EL (cell line): ENCODE measurements at places on chromosomes 13 and 19.

DNA sequence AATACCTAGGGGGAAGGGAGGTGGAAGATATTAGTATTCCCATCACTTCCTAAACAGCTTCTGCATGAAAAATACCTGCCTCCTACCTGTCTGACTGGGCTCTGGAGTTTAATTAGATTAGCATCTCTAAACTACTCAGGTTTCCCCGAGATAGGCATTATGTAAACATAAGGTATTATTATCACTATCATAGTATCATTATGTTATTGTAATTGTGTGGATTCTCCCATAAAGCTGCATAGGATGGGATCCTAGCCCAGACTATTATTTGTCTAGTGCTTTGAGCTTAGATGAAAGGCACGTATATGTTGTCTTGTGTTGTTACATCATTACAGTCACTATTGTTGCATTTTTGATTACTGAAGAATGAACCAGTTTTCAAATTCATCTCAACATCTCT lies 115.2 kb upstream of the SOX21 start:
- no peak for DNase-seq

- no peak for DNase-seq
Observed at GRCh38 chr13:110571896-110572777, 10.6 kb upstream of the RAB20 start.

- DNase-seq: peak; percentile 43
Observed at GRCh38 chr19:44582581-44583265, 30.6 kb upstream of the IGSF23 start.

GRCh38 chr19:18478545-18479311 lies 40.8 kb upstream of the ISYNA1 start:
- peak; percentile 97 for DNase-seq

GRCh38 chr19:3179739-3180293 lies 1.2 kb downstream of the S1PR4 start:
- no peak for DNase-seq

GRCh38 chr13:37023871-37024270 lies 23.3 kb downstream of the EXOSC8 start:
- peak; percentile 61 for DNase-seq

DNA sequence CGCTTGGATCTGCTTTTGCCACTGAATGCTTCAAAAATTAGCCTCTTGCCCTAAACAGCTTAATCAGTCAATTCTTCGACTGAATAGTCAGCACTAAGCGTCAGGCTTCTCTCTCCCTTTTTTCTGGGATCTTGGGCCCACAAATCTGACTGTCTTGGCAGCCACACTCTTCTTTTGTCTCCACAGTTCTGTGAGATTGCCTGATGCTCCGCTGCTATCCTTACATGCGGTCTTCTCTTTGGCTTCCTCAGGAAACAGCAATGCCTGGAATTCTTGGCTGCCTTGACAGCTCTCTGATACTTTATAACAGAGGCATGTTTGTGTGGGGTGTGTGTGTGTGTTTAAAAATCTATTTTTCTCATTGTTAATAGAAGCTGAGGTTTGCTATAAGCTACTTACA lies 32.6 kb downstream of the ERCC5 start:
- DNase-seq: no peak

DNA sequence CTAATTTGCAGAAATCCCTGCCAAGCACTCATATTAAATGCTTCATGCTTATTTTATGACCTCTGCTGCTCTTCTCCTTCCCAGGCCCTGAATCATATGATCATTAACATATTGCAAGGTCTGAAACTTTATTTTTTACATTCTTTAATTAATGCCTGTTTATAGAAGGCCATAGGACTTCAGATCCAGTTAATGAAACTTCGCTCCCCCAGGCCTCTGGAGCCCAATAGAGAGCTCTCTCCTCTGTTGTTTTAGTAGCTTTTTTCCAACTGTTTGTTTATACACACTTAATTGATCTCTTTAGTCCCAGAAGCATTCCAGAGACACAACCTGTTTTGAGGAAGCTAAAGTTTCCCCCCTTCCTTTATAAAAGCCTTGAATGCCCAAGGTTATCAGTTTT lies 68.3 kb downstream of the DACH1 start:
- DNase-seq: no peak

GRCh38 chr13:79353693-79354092 lies 52.4 kb downstream of the RBM26 start:
- DNase-seq: peak; percentile 14

- peak; percentile 62 for DNase-seq
Observed at GRCh38 chr19:31351056-31351854, 2.0 kb upstream of the TSHZ3 start.

DNA sequence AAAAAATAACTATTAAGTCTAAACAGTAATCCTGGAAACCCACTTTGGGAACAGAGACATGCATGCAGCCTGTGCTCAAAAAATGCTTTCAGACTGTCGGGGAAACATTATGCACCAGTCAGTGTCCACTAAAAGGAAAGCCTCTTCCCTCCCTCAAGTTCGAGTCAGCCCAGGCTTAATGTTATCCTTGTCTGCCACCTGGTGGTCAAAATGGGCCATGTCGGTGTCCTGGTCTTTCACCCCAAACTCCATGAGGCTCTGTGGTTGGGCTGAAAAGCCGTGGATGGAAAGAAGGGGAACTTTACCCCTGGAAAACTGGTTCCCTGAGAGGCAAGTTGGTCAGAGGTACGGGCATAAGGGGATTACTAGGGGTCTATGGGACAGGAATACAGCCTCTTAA lies 88.4 kb upstream of the ZNF492 start:
- peak; percentile 7 for DNase-seq

DNA sequence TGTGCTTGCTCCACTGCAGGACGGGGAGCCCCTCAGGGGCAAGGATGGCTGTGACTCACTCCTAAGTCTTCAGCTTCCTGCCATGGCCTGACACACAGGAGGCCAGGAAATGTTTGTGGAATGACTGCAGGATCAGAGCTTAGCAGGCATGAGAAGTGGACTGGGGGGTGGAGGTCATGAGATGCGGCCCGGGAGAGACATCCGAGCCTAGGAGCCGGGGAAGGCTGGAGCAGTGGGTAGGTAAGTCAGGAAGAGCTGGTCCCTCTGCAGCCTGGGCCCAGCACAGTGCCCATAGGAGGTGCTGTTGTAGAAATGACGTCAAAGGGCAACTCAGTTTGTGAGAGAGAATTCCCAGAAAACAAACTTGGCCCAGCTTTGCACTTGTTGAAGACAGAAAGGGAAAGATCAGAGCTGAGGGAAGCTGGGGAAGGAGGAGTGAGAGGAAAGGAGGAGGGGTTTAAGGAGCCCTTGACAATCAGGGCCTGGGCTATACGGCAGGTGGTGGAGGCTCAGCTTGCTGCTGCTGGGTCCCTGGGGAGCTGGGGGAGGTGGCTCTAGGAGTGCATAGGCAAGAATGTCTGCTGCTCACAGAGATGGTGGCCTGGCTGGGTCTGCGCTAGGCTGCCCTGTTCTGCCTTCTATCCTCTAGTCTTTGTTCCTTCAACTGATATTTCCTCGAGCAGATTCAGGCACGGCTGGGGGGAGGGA lies 18.5 kb downstream of the POU2F2 start:
- peak; percentile 100 for DNase-seq

GRCh38 chr19:15671891-15672579 lies 852 bp upstream of the CYP4F12 start:
- no peak for DNase-seq

DNA sequence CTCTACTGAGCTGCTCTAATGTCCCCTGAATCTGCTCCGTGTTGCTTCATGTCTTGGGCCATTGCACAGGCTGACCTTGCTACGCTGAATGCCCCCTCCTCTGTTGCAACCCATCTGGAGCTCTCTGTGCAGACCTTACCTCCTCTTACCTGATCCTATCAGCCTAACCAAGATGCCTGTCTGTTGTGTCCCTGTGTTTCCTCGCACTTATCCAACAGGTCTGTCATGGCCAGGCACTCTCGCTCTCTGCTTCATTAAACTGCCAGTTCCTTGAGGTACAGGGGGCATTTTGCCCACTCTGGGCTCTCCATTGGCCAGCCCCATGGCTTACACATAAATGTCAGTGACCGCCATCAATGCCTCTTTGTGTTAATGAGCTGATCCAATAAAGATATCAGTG lies 277.7 kb upstream of the TSHZ3 start:
- DNase-seq: no peak

- DNase-seq: peak; percentile 52
Observed at GRCh38 chr13:30004204-30004603, 153.8 kb upstream of the UBL3 start.

- peak; percentile 11 for DNase-seq
Observed at GRCh38 chr13:112688560-112689302, 1.1 kb upstream of the ATP11A start.

DNA sequence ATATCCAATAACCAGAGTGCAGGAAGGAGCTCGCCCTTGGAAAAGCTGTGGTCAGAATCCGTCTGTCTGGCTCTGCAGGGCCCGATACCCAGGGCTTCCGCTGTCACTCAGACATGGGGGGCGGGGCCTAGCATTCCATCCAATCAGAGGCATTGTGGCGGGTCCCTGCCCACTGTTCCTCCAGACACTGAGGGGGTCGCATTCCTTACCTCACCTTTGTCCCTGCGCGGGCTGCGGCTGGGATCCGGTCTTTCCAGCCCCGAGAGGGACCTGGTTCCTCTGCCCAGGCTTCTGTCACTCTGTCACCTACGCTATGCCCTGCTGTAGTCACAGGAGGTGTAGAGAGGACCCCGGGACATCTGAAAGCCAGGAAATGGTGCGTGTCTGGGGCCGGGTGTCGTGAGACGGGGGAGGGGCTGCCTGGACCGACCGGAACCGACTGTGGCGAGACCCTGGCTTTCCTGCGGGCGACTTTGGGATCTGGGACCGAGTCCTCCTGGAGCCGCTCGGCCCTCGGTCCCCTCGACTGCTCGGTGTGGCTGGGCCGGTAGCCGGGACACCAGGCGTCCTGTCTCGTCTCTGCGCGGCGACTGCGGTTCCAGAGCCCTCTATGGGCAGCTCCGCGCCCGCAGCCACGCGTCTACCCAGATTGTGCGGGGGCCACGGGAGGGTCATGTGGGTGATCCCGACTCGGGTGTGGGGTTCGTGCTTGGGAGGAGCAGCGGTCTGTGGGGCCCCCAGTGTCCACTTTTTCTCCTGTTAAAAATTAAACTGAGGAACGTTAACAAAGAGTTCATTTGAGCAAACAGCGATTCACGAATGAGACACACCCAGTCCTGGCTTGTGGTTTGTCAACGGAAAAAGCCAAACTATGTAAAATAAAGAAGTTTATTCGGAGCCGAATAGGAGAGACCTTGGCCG lies at the start of gene ZNF69:
Gene ZNF69 (plus strand): TSS at position 172 of the 921 bp plus-strand sequence. CDS start 142 bp downstream, at position 314.
- DNase-seq: peak; percentile 87

DNA sequence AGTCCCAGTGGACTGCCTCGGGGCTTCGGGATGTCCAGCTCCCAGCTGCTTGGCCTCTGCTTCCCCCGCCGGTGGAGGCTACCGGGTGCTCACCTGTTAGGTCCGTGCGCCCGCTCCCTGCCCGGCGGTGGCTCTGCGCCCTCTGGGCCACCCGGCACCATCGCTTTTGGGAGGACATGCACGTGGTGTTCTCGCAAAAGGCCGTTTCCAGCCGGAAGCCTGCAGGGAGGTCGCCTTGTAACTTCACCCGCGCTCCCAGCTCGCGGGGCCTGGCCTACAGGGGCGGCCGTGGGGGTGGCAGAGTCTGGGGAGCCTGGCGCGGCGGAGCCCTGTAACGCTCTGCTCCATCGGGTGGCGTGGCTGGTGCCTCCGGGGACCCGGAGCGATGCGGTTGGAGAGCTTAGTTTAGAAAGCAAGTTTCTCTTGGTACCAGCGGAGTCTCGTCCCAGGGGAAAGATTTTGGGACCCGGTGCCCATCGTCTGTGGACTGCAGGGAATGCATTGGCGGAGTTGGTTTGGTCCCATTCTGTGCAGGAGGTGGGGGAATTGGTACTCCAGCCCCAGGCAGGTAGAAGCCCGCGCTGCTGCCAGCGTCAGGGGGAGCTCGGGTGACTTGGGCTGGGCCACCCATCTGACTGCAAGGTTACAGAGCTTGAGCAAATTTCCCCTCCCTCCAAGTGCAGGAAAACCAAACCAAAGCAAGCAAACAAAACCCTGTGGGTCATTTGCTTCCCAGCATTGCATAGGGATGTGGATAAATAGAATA lies 673 bp downstream of the SPATA13 start:
- DNase-seq: peak; percentile 48

DNA sequence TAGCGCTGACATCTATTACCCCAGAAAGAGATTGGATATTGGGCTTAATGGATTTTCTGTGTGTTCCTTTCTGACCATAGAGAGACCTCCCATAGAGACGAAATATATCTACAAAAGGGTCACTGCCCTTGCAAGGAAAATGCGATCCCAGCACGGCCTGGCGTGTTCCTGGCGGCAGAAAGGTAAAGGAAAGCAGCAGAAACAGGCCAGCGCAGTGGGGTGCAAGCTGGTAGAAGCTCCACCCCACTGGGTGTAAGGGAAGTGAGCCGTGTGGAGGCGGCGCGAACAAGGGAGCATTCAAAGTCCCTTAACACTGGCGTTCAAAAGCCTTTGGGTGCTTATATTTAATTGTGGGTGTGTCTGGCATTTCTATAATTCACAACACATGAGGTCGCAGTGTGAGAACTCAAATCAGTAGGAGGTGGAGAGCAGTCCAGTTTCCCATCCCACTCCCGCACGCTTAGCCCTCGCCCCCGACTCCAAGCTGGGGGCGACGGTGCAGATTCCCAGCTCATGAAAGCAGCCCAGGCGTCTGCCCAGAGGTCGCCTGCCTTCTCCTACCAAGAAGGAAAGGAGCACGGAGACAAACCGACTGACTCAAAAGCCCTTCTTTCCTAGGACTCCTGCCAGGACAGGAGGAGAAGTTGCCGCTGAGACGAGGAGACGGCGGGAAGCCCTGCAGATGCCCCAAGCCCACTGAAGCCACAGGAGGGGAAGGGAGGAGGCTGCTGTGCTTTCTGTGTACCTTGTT lies 478.4 kb downstream of the FOXO1 start:
- no peak for DNase-seq

GRCh38 chr13:42047561-42048341 lies 697 bp upstream of the DGKH start:
- DNase-seq: peak; percentile 78

DNA sequence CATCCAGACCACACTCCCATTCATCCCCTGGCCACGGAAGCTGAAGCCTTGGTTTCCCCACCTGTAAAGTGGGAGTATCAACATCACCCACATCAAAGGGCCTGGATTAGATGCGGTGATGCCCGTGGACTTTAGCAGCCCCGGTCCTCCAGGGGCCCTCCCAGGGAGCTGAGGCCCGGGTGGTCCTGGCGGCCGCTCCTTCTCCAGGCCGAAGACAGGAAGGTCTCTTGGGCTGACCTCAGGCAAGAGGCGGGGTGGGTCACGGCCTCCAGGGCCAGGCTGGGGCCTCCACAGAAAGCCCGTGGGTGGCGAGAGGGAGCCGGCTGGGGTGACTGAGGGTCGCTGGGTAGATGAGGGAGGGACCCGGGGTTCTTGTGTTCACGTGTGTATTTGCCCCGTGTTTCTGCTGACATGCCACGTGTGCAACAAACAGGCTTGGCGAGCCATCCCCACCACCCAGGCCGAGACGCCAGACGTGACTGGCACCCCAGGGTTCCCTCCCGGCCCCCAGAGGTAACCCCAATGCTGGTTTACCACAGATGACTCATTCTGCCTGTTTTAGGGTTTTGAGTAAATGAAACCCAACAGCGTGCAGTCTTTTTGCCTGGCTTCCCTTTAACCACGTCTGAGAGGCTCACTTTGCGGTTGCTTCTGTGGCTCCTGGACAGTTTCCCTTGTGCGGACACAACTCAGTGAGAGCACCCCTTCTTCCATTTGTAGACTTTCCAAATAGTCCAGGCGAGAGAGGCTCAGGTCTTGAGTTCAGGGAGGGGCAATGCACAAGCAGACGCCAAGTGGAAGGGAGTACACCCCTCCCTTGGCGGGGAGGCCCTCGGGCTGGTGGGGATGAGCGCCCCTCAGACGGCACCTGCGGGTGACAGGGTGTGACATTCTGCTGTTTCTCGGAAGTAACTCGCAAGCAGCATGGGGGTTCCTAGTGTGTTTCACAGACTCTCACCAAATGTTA lies 42.9 kb downstream of the C13orf46 start:
- DNase-seq: no peak

GRCh38 chr13:39875111-39875987 lies 219.9 kb downstream of the COG6 start:
- DNase-seq: peak; percentile 63
